ENCODE measurements at places on chromosomes 11 and 22. TPM values are rescaled to one million over a fixed set of nuclear protein-coding genes. Genes with fewer than 3 reads are reported as not detected.
A peak's percentile ranks its signal among the peaks of the same experiment; 100 is the strongest.

GRCh38 chr22:33539902-33540751, 380.1 kb downstream of the LARGE1 start:
- DNase-seq, result peak; percentile 85

The C11orf91 gene
- not detected for total RNA-seq

The UPK3A gene
- total RNA-seq, result not detected

DNA sequence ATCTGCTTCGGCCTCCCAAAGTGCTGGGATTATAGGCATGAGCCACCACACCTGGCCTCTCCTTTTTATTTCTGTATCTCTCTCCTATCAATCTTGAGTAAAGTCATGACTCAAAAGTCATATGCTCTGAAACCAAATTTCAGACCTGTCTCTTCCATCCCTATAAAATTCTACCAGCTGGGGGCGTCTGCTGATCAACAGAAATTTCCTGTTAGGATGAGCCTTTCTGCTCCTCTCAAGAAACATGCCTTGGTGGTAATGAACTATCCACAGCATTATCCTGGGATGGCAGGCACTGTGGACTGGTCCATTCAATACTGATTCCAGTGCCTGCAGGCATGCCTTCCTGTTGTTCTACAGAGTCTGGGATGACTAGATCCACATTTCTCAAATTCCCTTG, 472.6 kb downstream of the NELL1 start:
- DNase-seq, result no peak

The AMPD3 gene
- total RNA-seq, result 27.6 TPM

- DNase-seq, result peak; percentile 58
These were observed 802 bp downstream of the TENM4 start for GRCh38 chr11:79439886-79440570.

The OR5J2 gene
- not detected for total RNA-seq

- DNase-seq, result no peak
These were observed 26.8 kb downstream of the CLMP start for GRCh38 chr11:123168241-123168640.

GRCh38 chr11:75867778-75868374, 52.9 kb downstream of the UVRAG start:
- peak; percentile 66 for DNase-seq

DNA sequence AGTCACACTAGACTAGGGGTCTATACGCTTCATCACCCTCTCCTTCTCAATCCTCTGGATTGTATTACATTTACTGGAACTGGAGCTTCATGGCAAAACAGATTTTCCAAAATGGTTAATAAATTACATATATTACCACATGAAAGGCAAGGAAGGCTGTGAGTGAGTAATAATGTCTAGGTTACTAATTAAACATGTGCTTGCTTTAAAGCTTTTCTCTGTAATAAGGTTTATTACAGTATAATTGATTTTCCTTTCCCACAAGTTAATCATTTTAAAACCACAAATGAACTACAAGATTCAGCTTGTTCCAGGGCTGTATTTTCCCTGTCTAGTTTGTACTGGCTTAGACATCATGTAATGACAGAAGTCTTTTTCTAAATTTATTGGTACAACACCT, 25.6 kb downstream of the MMP13 start:
- no peak for DNase-seq

The GPHA2 gene
- not detected for total RNA-seq

DNA sequence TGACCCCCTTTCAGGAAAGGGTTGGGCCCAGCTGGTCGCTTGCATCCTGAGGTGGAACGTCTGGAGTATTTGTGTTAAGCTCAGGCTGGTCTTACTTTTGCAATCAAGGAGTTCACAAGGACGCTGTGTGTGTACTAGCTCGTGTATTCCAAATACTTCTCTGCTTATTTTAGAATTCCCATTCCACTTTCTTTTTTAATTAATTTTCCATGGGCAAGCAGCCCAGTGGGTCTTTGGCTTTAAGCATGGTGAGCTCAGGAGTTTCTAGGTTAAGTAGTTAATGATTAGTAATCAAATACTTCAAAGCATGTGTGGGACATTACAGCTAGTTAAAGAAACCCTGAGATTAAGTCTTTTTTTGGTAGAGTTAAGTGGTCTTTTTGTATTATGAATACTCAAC, 68.6 kb downstream of the CSNK2A3 start:
- no peak for DNase-seq

DNA sequence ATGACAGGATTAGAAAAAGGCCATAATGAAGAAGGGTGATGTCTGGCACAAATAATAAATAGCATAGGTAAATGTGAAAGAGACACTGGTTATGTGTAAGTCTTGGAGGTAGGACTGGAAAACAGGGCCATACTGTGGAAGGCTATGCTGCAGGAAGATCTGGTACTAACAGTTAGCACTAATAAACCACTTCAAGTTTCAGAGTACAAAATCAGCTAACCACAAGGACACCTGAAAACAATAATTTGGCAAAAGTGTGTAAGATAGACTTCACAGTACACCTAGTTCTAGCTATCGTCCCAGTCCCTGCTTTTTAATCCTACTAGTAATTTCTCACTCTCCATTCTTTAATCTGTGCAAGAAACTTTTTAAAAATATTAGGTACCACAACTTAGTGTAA, 44.3 kb downstream of the CWF19L2 start:
- no peak for DNase-seq

- no peak for DNase-seq
These were observed 20.7 kb upstream of the SCUBE2 start for GRCh38 chr11:9112075-9112474.

The TTC36 gene
- 0.95 TPM for total RNA-seq

- DNase-seq, result no peak
These were observed 668.2 kb upstream of the TENM4 start for GRCh38 chr11:80109031-80109430.
